ENCODE measurements at places on chromosomes 7 and 10. TPM values are rescaled to one million over a fixed set of nuclear protein-coding genes. Genes with fewer than 3 reads are reported as not detected.

- H3K4me3 ChIP-seq, result no peak overlapping the region
- H3K4me1 ChIP-seq, result no peaks in the 10 kb centered on the region
- no peaks in the 10 kb centered on the region for H3K27me3 ChIP-seq
- no peak for DNase-seq
- H3K36me3 ChIP-seq, result no peaks in the 10 kb centered on the region
Observed at GRCh38 chr10:36817898-36818297, 307.5 kb upstream of the ANKRD30A start.

- no peak for DNase-seq
- no peaks in the 10 kb centered on the region for H3K36me3 ChIP-seq
- no peak overlapping the region for H3K27ac ChIP-seq
- H3K4me3 ChIP-seq, result no peak overlapping the region
- no peaks in the 10 kb centered on the region for H3K27me3 ChIP-seq
Observed at GRCh38 chr10:78283069-78283682, 249.5 kb downstream of the RPS24 start.

DNA sequence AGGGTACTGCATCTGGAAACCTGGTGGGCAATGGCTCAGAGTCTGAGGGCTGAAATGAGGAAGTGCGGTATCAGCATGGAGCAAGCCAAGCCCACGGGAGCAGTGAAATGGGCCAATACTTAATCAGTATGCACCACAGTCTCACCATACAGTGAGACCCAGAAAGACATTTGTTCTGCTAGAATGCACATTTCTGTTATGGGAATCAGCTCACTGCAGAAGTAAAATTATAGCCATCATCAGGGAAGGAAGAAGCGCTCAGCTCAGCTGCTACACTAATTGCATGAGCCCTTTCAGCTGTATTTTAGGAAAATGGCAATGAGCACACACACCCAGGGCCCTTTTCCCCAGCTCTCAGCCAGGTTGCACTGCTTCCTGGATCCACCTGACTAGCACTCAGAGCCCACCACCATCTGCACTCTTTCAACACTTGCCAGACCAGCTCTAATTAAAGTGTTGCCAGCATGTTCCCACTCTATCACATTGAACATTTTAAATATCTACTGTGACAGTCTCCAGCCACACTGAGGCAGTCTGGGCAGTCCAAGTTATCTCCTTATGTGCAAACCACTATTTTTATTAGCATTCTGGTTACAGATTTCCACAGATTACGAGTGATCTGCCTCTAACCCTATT, 44.2 kb upstream of the PIK3AP1 start:
- no peaks in the 10 kb centered on the region for H3K4me1 ChIP-seq
- no peak for DNase-seq
- H3K27me3 ChIP-seq, result no peaks in the 10 kb centered on the region
- no peak overlapping the region for H3K4me3 ChIP-seq
- H3K36me3 ChIP-seq, result no peaks in the 10 kb centered on the region

DNA sequence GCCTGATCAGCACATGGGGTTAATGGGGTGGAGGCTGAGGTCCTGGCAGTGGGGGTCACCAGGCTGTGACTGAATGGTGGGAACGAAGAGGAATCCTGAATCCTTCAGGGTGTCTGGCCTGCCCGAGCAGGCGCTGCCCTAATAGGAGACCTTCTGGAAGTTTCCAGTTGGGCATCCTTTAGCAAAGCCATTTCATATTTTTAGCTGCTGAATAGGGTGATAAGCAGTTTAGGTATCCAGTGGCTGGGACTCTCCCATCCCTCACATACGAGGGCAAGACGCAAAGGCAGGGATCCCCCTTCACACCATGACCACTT, 159.3 kb downstream of the SH3PXD2A start:
- H3K4me3 ChIP-seq, result no peak overlapping the region
- H3K27me3 ChIP-seq, result no peaks in the 10 kb centered on the region

The MOGAT3 gene
- polyA plus RNA-seq, result not detected

The CRPPA gene
- polyA plus RNA-seq, result 0.57 TPM

The OPN4 gene
- polyA plus RNA-seq, result 0.29 TPM

The PWWP2B gene
- polyA plus RNA-seq, result 3.4 TPM

Measured in adrenal gland (tissue), 19 donors.